ENCODE measurements at places on chromosomes 3 and 15.

DNA sequence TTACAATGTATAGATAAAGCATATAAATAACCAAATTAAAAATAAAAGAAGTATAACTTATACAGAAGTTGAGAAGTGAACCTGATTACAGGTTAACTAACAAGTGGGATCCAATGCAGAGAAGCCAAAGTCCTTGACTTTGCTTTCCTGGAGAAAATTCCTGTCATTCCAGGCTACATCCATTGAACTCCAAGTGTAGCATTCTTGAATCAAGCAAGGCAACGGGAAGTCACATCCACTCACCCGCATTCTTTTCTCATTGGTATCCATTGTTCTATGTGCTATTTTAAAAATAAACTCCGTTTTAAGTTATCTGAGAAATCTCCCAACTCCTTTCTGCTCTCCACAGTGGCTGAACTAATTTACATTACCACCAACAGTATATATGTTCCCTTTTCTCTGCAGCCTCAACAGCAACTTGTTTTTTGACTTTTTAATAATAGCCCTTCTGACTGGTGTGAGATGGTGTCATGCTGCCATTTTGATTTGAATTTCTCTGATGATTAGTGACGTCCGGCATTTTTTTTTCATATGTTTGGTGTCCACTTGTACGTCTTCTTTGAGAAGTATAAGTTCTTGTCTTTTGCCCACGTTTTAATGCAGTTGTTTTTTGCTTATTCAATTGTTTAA lies 534.3 kb downstream of the ROBO1 start:
- DNase-seq = no peak

DNA sequence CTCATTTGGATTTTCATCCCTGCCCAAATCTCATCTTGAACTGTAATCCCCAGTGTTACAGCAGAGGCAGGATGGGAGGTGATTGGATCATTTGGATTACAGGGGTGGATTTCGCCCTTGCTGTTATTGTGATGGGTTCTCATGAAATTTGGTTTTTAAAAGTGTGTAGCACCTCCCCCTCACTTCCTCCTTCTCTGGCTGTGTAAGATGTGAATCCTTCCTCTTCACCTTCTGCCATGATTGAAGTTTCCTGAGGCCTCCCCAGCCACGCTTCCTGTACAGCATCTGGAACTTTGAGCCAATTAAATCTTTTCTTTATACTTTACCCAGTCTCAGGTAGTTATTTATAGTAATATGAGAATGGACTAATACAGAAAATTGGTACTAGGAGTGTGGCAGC lies 316.8 kb downstream of the PLCL2 start:
- DNase-seq = no peak

GRCh38 chr3:24005669-24006068 lies 60.6 kb downstream of the NR1D2 start:
- no peak for DNase-seq

GRCh38 chr3:34346656-34347055 lies 548.2 kb downstream of the PDCD6IP start:
- DNase-seq = no peak

- DNase-seq = no peak
Measured at GRCh38 chr3:182242489-182242942, 530.8 kb downstream of the SOX2 start.

- DNase-seq = no peak
Measured at GRCh38 chr15:57647071-57647790, 55.5 kb downstream of the MYZAP start.

DNA sequence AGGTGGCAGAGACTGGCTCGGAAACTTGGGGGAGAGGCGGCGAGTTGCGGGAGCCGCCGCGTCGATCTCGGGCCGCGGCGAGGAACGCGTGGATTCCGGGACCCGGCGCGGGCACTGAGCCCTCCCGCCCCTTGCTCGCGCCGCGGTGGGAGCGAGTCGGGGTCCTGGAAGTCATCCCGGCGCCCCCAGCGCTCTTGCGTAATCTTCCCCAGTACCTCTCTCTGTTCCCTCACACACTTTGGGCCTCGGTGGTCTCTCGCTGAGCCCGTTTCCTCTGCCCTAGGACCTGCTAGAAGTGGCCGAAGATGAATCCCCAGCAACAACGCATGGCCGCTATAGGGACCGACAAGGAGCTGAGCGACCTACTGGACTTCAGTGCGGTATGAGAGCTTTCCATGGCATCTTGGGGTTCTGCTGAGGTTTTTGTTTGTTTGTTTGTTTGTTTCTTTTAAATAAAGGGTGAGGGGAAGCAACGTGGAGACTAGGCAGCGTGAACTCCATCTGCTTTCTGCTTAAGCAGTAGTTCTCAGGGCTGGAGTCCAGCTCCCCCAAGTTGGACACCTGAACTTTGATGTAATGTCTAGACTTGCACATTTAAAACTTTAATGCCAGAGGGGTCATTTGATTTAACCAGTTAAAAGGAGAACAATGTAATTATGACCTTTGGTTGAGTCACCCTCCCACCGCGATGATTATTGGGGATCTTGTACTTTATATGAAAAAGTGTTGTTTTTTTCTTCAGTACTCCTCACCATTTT lies 1.3 kb downstream of the TCF12 start:
- no peak for DNase-seq

DNA sequence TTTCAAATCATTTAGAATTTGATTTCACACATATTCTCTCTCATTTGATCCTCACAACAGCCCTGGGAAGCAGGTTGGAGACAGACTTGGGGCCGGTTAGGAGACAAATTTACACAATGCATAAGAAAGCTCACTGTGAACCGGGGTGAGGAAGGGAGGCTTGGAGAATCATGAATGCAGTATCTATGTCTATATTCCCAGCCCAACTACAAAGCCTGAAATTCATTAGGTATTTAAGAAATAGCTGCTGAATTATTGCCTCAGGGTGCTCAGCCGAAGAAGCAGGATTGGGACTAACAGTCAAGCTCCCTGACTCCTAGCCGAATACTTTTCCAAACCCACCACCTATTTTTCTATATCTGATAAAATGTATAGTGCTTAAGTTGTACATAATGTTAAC lies 8.4 kb upstream of the GOLGA6C start:
- DNase-seq = no peak

GRCh38 chr15:28133281-28133680 lies 34.2 kb upstream of the OCA2 start:
- no peak for DNase-seq

DNA sequence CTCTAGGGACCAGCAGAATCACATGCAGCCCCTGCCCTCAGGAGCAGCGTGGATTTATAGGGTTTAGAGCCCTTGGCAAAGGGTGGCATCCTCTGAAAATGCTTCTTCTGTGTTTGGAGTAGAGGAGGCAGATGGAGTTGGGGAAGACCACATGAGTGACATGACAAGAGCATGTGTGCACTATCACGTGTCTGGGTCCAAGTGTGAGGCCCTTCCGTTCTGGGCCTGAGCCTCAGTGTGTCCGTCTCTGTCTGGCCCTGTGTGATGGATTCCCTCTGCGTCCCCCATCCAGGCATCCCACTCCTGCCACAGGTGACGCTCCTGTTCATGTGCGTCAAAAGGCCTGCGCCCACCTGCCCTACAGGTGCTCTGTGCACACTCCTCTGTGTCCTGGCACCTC lies 30.1 kb downstream of the FGD5 start:
- no peak for DNase-seq

- DNase-seq = no peak
Measured at GRCh38 chr3:111745786-111746185, 113.3 kb upstream of the PHLDB2 start.

DNA sequence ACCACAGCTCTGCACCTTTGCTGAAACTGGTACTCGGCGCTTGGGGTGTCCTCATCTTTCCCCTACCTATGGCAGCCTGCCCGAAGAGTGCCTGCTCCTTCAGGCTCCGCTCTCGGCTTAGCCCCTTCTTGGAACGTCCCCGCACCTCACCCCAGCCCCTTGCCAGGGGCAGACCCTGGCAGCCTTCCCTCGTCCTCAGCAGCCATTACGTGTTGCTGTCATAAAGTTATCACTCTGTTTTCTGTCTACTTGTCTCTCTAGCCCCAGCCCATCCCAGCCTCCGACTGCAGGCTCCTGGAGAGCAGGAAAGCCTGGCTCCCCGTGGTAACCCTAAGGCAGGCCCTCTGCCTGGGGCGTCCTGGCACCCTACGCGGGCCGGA lies 5.1 kb upstream of the BAHD1 start:
- no peak for DNase-seq

DNA sequence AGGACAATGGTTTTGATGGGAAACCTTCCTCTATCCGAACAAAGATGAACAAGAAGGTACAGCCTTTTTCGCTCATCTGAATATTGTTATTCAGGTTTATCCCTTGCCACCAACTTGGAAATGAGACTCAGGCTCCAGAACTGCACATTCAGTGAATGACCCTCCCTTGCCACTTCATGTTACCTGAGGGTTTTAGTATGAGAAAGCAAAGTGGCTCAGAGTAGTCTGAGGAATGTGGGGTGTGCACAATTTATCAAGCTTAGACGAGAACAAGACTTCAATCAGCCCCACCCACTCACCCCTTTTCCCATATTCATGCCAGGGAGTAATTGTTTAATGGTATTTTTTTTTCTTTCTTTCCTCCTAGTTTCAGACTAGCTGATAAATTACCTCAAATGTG lies 265.3 kb upstream of the POU1F1 start:
- no peak for DNase-seq

- DNase-seq = no peak
Measured at GRCh38 chr3:40397912-40398311, 10.9 kb downstream of the ENTPD3 start.

DNA sequence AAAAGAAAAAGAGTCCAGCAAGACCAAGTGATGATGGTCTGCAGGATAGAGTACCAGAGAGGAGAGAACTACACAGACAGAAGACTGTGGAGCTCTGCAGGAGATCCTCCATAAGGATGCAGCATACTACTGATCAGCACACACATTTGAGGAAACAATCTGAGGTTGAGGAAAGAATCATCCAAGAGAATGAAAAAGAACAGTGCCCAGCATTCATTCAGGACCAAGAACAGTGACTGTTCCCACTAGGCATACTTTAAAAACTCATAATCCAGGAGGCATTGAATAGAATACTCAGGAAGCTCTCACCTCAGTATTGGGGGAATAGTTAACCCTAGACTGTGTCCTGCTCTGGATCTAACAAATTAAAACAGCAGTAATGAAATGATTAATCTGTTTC lies 54.9 kb downstream of the THSD4 start:
- DNase-seq = no peak

DNA sequence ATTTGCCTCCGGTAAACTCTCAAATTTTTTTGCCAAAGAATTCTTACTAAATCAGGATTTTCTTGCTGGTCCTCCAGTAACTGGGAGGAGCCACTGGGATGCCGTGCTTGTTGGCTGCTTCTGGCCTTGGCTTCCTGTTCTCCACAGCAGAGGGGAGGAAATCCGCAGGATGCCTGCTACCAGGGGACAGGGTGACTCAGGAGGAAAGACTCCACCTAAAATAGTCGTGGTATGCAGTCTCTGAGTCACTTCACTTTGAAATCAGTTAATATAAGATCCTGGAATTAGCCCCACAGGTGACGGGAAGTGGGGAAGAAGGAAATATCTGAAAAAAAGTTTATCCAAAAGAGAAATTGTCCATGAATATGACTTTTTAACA lies 6.5 kb upstream of the TM4SF18 start:
- peak; percentile 82 for DNase-seq

GRCh38 chr3:35137612-35138011 lies 501.7 kb upstream of the ARPP21 start:
- no peak for DNase-seq

DNA sequence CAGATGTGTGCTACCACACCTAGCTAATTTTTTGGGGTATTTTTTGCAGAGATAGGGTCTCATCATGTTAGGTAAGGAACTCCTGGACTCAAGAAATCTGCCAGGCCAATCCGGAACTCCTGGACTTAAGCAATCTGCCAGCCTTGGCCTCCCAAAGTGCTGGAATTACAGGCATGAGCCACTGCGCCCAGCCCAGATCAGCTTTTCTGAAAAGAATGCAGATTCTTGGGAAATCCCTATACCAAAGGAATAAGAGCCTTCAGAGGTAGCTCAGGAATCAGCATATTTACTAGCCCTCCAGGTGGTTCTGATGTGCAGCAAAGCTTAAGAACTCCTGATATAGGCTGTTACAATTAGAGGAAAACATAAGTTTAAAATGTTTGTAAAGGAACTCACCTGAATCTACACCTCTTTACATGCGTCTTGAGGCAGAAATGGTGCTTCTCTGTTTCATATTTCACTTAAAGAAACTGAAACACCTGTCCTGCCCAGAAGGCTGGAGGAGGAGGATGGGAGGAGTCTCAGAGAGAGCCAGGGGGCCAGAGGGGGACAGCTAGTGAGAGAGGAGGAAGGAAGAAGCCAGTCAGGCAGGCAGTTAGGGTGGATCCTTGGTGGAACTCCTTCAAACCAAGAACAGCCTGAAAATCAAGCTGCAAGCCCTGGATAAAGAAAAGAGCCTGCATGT lies at the start of gene XCR1:
Gene XCR1, minus strand, starts transcription at position 463 of the 685 bp plus-strand sequence. CDS start 5,536 bp downstream, outside the sequence.
- no peak for DNase-seq

DNA sequence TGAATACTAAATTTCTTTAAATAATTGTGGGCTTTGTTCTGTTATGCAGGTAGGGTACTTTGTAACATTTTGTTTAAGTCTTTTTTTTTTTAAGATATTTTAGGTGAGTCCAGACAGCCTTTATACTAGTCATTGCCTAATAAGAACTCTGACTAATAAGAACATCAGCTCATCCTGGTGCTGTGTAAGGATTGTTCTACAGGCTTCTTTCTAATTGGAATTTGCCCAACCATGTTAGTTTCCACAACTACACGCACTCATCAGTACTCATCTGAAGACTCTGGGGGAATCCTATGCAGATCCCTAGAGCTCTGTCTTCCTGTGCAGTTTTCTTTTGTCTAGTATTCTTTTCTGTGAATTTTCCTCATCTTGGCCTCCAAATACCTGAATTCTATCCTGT lies 741.8 kb downstream of the IGSF11 start:
- DNase-seq = no peak

All from NCI-H460 (cell line).